ENCODE measurements at places on chromosomes 13 and 19.
A peak's percentile ranks its signal among the peaks of the same experiment; 100 is the strongest.

- DNase-seq, result no peak
Measured at GRCh38 chr13:44921246-44921877, 67.9 kb downstream of the NUFIP1 start.

DNA sequence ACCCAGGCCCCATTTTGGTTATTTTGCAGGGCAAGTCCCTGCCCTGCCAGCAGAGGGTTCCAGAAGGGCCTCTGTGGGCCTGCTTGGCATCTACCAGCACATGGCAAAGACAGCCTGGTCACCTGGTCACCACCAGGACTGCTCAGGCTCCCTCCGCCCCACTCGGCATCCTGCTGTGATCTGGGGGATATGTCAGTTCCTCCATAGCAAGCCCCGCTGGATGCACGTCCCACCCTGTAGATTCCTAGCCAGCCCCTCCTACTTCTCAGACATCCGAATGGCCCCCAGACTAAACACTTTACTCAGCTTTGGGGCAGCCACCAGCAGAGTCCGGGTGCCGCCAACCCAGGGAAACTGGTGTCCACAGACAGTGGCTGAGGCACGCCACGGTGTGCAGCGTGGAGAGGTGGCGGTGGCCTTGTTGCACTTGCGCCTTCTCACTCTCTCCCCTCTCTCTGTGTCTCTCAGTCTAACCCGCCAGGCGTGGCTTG is 31.8 kb upstream of the USE1 start:
- DNase-seq, result peak; percentile 12

DNA sequence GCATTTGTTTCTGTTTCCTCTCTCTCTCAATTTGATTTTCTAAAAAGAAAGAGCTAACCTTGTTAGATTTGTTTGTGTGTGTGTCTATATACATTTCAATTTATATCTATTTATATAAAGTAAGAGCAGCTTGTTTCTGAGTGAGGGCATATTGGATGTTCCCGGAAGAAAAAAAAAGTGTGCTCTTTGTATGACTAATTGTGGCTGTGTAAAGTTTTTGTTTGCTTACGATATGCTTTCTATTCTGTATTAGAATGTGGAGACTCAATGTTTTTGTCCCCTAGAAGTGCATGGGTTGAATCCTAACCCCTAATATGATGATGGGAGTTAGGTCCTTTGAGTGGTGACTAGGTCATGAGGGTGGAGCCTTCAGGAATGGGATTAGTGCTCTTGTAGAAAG is 66.6 kb upstream of the C1QTNF9B start:
- DNase-seq, result peak; percentile 12

DNA sequence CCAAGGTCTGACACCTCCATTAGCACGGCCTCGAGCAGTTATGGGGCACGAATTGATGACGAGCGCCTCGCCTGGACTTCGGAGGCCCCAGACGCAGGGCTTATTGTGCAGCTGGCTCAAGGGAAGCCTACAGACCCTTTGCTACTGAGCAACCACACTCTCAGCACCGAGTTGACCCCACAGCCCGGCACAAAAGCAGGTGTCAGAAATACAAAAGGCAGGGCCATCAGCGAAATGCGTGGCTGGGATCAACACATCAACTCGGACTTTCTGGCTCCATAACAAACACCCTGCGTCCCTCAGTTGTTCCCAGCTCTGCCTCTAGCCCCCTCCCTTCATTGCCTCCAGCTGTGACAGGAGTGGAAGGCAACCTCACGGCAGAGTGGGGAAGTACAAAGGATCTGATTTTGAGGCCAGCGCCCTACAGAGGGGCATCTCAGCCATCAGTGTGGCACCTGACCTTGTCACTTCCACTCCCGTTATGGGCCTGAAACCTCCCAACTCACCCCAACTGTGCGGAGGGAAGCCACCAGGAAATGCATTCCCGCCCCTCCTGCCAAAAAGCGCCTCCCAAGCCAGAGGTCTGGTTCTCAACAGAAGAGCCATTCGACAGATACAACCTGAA is 18.0 kb downstream of the PEPD start:
- DNase-seq, result no peak

GRCh38 chr13:21673789-21674489 is 3.1 kb downstream of the FGF9 start:
- DNase-seq, result peak; percentile 27

GRCh38 chr19:51470966-51471365 is 7.4 kb upstream of the CEACAM18 start:
- no peak for DNase-seq

- DNase-seq, result no peak
Measured at GRCh38 chr19:45769821-45770191, 754 bp upstream of the SIX5 start.

GRCh38 chr13:85799097-85799582 is at the start of gene SLITRK6:
Gene SLITRK6, minus strand, starts transcription at chr13:85799419. Its CDS starts 2,911 bp downstream, at chr13:85796508.
- no peak for DNase-seq

DNA sequence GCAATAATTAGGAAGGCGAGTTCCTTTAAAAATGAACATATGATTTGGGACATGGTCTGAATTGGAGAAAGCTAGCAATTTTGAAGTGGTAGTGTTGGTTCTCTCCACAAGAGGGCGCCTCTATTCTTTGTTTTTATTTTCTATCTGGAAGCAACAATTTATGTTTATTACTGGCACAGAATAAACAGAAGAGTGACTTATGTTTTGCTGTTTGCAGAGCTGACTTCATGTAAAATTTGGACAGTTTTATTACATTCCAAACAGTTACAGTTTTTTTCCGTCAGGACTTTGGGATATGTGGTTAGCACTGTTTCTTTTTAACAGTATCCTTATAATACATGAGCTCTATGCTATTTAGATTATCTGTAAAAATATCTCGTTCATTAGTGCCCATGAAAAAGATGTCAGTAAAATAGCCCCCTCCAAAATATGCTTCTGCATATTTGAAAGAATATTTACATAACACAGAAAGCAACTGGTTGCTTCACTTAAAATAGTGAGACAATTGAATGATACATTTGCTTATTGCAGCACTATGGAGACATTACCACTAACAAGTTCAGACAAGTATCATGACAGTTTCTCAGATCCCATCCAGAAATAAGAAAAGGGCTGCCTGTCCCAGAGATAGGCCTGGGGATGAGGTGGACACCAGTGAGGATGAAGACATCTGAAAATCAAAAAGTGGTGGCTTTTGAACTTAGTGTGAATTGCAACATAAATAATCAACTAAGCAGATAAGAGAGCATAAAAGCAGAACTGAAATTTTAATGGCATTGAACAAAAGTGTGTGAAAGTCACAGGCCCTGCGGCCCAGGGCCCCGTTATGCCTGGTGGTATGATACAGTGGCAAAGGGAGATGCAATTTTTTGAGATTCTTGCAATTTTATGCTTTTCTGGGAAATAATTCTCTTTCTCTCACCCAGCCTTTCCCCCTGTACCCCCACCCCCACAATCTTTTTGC is 32.3 kb upstream of the FGF9 start:
- peak; percentile 60 for DNase-seq

- peak; percentile 84 for DNase-seq
Measured at GRCh38 chr19:39328046-39328705, 7.5 kb upstream of the LRFN1 start.

DNA sequence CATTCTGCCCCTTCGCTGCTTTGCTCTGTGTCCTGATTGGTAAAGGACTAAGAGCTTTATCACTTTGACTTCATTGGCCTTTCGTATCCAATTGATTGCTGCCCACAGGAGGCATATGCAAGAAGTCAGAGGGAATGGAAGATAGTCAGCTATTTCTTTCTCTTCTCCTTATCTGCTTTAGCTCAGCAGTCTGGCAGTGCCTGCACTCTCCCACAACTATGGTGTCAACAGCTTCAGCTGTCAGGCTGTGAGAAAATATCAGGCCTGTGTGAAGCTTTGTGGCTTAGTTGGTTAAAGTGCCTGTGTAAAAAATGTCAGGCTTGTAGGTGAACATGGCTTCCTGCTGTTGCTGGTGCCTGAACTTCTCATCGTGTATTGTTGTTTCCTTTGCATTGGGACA is 243.0 kb downstream of the PCDH17 start:
- DNase-seq, result no peak
